Activated T-cell treated with anti-CD3 and anti-CD28 coated beads for 4 hours (primary cell): ENCODE measurements at places on chromosomes 12 and 14.
A peak's percentile ranks its signal among the peaks of the same experiment; 100 is the strongest.

DNA sequence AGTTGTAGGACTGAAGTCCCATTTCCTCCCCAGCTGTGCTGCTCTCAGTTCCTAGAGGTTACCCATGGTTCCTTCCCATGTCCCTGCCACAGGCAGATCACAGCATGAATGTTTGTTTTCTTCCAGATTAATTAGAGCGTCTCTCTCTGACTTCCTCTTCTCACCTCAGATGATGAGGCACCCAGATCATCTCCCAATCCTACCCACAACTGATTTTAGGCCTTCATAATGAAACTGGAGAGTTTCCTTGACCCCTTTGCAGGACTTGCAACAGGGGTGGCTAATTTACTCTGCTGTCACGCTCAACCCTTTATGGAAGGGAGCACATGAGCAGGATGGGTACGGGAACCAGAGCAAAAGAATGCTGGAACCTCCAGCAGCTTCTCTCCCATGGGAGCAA lies 32.1 kb upstream of the TXNRD1 start:
- DNase-seq, result no peak

- DNase-seq, result no peak
Measured at GRCh38 chr14:33788161-33788560, 162.7 kb downstream of the EGLN3 start.

GRCh38 chr12:66694666-66695613 lies 16.1 kb upstream of the GRIP1 start:
- DNase-seq, result no peak

- no peak for DNase-seq
Measured at GRCh38 chr12:43143278-43143677, 408.7 kb downstream of the ADAMTS20 start.

GRCh38 chr14:90740081-90740480 lies 76.1 kb downstream of the TTC7B start:
- DNase-seq, result no peak

GRCh38 chr14:38197784-38198335 lies 9.8 kb upstream of the SSTR1 start:
- no peak for DNase-seq

DNA sequence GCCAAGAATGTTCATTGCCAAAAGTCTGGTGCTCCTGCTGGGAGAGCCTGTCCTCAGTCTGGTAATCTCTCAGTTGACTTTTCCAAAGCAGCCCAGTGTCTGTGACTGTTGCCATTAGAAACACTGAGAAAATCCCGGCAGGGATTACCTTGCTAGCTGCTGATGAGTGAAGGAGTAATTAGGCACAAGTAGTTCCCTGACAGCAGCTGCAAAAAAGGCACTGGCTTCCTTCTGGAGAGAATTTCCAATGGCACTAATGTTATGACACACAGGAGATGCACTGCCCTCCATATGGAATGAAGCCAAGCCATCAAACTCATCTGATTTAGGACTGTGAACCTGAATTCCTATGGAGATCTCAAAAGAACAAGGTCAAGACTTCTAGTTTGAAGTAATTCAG lies 1321.2 kb upstream of the SEL1L start:
- DNase-seq, result no peak

DNA sequence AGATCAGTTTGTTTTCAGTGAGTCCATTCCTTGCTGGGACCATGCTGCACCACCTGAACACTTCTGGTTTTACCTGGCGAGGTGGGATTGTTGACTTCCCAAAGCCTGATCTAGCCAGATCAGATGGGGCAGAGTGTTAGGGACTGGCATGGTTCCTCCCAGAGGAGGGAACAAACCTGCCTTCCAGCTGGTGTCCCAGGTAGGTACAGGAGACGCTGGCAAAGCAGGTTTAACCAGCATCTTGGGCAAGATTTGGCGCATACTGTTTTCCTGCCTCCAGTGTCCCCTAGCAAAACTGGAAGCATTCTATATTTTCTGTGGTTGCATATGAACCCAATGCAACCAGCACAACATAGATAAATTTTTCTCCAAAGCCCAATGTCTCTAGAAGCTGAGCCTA lies 14.6 kb upstream of the FOS start:
- DNase-seq, result no peak

- DNase-seq, result no peak
Measured at GRCh38 chr14:90455100-90455571, 58.3 kb downstream of the CALM1 start.

DNA sequence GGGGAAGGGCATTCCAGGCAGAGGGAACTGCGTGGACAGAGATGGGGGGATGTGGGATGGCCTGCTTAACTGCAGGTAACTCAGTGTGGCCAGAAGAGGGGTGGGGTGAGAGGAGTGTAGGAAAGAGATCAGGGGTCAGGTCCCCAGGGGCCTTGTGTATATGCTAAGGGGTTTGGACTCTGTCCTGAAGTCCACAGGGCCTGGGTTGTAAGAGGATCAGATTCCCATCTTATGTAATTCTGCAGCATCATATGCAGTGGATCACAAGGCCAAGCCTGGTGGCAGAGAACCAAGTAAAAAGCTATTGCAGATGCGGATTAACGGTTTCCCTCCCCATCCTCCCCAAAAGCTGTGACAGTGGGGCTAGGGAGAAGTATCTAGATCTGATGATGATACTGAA lies 8.7 kb downstream of the TCTN1 start:
- DNase-seq, result no peak

DNA sequence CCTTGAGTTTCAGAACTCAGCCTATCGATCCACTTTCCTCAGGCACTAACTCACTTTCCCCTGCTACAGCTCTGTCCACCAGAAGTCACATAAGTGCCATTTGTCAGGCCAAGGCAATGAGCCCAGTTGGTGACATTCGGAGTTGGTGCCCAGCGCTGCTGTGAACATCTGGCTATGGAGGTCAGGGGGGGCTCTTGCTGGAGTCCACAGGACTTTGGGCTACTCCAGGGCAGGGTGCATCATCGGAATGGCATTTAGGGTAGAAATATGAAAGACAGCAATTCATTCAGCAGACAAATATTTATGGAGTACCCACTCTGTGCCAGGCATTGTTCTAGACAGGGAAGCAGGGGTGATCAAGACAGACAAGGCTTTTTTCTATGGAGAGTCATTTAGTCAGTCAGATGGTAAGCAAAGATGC lies 1.5 kb upstream of the PPP1CC start:
- DNase-seq, result no peak

DNA sequence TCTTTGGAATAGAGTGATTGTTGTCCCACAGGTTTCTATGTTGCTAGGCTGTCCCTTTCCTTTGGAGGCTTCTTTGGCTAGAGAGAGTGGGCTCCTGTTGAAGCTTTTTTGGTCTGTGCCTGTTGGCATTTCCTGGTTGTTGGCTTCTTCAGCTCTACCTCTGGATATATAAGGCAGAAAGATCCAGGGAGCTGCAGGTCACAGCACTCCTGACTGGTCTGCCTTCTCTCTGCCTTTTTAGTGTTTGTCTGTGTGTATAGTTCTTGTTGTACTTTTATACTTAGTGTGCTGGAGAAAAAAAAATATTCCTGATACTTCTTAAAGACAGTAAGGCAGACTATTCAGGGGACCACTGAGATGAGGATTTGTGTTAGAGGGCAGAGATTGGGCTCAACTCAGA lies 202.7 kb downstream of the FBXL14 start:
- DNase-seq, result no peak

GRCh38 chr14:21278632-21279031 lies 1.3 kb upstream of the RPGRIP1 start:
- no peak for DNase-seq

- DNase-seq, result no peak
Measured at GRCh38 chr12:14252697-14253096, 112.8 kb upstream of the ATF7IP start.

DNA sequence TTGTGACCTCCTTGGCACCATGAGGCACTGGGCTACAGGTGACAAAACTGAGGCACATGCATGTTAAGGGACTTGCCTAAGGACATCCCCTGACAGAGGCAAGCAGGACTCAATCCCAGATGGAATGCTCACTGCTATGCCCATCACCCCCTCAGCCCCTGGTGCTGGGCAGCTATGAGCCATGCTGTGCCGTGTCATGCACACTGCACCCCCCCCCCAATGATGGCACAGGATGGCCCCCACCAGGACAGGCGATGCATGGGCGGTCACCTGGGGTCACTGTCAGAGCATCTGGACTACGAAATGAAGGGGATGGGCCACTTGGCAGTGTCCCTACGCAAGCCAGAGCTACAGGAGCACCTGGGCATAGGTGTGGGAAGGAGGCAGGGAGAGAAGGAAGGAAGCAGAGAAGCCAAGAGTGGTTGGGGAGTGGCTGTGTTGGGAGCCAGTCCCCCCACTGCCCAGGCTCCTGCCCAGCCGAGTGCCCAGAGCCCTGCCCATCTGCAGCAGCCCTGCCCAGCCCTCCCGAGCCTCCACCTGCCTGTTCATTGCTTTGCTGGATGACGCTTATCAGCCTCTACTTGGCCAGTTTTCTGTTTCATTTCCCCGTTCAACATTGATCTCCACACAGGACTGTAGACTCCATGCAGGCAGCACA lies 84.9 kb upstream of the DIO3 start:
- DNase-seq, result no peak

DNA sequence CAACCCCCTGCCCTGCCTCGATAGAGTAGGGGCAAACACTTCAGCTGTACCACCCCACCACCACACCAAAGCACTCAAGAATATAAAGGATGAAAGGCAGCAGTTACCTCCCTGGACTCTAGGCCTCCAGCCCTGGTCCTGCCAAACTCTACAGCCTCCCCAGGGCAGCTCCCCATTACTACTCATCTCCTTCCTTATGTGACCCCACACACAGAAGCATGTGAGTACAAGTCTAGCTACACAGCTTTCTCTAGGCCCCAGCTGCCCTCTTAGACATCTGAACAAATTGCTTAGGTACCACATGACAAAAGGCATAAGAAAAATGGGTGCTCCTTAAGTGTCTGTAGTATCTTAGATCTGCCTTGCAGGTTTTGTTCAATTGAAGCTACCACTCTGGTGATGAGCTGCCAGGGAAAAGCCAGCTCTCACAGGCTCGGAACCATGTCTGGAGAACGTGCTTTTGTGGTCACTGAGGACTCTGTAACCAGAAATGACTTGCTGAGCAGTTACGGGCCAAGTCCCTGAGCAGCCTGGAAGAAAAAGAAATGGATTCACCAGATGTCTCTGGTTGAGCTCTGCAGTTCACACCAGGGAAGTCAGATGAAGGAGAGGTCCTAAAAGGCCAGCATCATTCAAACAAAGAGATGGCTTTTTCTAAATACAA lies 32.8 kb downstream of the FMNL3 start:
- no peak for DNase-seq

GRCh38 chr12:55797068-55797467 lies 20.5 kb downstream of the SARNP start:
- DNase-seq, result no peak

DNA sequence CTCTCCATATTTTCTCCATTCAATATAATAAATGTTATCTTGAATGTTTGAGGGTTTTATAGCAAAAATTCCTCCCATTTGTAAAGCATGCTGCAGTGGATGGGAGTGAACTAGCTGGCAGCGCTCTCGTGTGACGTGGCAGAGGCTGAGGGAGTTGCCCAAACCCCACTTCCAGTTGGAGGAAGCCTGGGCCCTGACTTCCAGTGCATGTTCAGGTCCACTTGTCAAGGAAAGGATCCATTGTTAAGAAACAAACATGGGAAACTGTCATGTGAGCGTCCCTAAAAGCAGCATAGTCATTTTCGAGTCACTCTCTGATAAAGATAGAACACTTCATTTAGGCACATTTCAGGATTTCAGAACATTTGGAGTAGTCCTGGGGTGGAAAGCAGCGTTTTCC lies 116.6 kb downstream of the SLC25A47 start:
- no peak for DNase-seq

- no peak for DNase-seq
Measured at GRCh38 chr14:75361751-75362433, 65.9 kb upstream of the JDP2 start.

- DNase-seq, result no peak
Measured at GRCh38 chr14:59085207-59085739, 103.2 kb upstream of the DAAM1 start.

- DNase-seq, result no peak
Measured at GRCh38 chr12:4566474-4566873, 4.5 kb downstream of the DYRK4 start.

GRCh38 chr14:70809225-70810219 lies at the start of gene MAP3K9:
Gene MAP3K9, minus strand, starts transcription at chr14:70809513. Its CDS starts 342 bp downstream, at chr14:70809171.
- DNase-seq, result peak; percentile 78
